ENCODE measurements at places on chromosomes 1 and 21.

DNA sequence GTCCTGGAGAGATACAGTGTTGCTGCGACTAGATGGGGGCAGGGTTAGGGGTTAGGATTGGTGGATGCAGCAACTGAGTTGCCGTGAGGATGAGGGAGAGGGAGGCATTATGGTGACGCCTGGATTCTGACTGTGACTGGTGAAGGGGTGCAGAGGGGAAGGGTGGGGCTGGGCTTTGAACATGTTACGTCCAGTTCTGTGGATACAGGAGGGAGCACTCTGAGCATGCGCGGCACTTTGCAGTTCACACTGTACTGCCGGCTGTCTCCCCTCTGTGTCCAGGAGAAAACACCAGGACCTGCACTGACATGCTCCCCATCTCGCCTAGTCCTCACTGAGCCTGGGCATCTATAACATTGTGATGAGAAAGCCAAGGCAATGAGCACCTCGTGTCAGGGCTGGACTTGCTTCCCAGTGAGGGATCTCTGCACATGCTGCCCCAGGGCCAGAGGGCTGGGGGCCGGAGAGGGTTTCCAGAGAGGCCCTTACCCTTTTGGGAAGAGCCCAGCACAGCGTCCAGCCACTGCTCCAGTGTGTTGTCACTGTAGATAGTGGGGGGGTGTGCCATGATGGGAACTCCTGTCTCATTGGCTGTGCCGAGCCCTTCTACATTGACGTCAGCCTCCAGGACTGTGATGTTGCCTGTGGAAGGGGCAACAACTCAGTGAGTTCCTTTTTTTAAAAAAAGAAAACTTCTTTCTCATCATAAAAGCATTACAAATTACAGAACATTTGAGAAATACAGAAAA is 7.6 kb downstream of the FAM151A start:
- no peak for DNase-seq

- no peak for DNase-seq
Observed at GRCh38 chr1:76260279-76260678, 185.7 kb downstream of the ST6GALNAC3 start.

GRCh38 chr1:109912214-109912861 is 1.7 kb downstream of the CSF1 start:
- no peak for DNase-seq

DNA sequence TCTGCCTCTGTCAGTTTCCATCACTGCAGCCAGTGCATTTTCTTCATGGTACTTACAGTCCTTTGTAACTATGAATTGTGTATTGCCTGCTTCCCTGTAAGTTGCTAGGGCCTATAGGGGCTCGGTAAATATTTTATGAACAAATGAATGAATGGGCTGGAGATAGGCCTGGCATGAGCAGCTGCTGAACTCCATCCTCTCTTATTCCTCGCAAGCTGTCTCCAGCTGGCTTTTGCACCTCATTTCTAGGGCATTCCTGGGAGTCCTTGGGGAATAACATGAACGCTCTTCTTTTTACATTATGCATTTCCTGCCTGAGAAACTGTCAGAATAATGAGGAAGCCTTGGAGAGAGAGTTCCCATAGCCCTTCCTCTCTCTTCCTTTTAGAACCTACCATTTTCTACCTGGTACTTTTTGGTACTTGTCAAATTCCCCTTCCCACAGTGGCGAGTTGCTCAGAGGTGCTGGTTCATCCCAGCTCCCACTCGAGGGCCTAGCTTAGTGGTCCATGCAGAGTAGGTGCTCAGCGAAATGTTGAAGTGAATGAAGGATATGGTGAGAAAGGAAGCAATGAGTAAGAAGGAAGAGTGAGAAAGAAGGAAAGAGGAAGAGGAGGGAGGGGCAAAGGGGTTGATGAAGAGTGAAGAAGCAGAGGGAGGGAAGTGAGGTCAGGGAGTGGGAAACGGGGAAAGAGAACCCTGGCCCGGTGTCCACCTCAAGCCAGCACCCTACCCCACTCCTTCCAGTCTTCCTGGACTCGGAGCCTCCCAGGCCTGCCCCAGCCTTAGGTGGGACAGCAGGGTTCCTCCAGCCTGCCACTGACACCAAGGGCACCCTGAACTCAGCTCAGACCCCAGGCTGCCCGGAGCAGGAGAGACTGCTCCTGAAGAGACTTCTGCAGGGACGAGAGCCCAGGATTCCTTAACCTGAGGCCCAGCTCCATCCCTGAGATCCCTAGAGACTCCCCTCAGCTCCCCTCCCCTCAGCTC is 29.6 kb downstream of the KCNC4 start:
- no peak for DNase-seq

DNA sequence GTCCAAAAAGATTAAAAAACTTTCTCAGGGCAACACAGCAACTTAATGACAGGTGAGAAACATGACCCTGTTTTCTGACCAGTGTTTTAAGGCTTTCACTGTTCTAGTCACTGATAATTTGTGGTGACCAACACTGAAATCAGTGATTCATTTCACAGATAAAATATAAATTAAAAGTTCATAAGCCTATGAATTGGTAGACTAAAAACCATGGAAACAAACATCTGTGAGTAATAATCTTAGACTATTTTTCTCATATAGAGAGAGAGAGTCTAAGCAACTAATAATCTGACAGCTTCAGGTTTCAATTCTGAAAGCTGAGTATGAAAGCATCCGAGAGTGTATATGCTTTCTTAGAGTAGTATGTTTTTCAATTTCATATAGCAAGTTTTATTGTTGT is 536.9 kb downstream of the ADGRL2 start:
- no peak for DNase-seq

DNA sequence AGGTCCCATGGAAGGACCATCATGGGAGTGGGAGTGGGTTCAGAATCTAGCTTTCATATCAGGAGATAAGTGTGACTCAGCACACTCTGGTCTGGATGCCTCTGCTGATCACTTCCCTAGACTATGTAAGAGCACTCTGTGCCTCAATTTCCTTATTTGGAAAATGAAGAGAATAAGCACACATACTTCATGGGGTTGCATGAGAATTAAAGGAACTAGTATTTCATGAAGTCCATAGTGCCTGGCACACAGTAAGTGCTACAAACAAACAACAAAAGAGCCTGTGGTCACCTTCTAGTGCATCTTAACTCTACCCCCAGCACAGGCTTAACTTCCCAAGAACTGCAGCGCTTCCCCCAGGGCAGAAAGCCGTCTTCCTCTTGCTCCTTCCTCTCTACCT is 9.6 kb upstream of the IL20 start:
- no peak for DNase-seq

- DNase-seq, result no peak
Observed at GRCh38 chr1:58805716-58806571, 22.1 kb upstream of the JUN start.

GRCh38 chr1:21631944-21632887 is 36.9 kb downstream of the RAP1GAP start:
- DNase-seq, result no peak

GRCh38 chr21:15063081-15063813 is 1.6 kb downstream of the NRIP1 start:
- DNase-seq, result no peak

DNA sequence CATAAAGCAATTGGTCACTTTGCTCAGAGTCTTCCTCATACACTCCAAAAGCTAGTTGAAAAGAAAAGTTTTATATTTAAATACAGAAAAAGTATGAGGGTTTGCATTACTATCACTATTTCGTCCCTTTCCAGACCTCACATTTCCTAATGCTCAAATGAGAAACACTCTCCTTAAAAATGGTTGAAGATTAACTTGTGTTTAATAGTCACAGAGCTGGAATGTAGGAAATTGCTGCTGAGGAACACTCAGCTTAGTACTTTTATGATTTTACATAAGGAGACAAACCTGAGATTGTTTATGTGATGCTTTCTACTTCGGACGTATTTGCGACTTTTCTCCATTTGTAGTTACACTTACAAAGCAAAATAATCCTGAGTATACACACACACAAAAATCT is 39.8 kb downstream of the MYSM1 start:
- DNase-seq, result no peak

DNA sequence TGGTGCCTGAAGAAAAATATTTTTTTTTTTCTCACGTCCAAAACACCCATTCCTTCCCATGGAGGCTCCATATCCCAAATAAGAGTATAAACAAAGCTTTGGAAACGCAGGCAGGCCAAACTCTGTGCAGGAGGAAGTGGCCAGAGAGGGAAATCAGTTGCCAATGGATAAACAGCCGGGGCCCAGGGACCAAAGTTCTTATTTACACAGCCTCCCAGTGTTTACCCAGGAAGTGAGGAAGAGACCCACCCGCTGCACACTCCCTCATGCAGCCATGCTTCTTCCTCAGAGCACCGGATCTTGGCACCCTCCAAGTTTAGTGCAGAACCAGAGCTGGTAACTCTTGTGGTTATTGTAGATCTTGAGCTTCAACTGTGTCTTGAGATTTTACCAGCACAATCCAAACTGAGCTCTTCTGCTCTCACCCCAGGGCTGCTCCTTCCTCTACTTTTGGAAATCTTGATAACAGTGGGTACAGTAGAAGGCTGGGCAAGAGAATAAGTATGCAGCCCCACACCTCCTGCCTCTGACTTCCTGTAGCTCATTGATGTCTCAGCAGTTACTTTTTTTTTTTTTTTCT is 14.2 kb downstream of the MARCKSL1 start:
- no peak for DNase-seq

- DNase-seq, result no peak
Observed at GRCh38 chr1:236862615-236863211, 67.6 kb downstream of the MTR start.

GRCh38 chr1:115458426-115459114 is 120.5 kb upstream of the NGF start:
- DNase-seq, result no peak

DNA sequence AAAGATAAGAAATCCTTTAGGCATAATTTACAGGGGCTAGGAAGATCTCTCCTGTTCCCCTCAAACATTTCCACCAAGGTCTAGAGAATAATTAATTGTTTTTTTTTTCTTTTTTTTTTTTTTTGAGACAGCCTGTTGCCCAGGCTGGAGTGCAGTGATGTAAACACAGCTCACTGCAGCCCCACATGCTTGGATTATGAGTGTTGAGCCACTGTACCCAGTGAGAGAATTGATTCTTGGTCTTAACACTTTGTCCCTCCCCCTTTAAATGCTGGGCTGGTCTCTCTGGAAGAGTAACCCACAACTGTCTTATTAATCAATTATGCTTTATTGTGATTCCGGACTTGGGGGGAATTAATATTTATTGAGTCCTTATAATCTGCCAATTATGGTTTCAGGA is 33.4 kb downstream of the ATF3 start:
- DNase-seq, result no peak

DNA sequence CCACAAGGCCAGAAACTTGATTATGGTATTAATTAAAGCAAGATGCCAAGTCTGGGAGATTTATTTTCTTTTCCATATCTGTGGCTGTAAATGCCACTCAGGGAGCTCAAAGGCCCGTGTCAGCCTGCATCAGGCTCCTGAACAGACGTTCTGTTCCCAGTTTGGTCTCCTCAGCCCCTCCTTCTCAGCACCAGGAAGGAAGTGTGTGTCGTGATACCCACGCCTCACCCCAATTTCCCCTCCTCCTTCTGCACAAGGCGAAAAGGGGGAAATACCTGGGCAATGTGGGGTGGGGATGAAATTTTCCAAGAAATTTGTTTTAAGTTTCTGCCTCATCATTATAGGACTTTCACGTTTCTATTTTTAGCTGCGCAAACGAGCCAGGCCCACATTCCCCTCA is 112.0 kb downstream of the SYF2 start:
- no peak for DNase-seq

DNA sequence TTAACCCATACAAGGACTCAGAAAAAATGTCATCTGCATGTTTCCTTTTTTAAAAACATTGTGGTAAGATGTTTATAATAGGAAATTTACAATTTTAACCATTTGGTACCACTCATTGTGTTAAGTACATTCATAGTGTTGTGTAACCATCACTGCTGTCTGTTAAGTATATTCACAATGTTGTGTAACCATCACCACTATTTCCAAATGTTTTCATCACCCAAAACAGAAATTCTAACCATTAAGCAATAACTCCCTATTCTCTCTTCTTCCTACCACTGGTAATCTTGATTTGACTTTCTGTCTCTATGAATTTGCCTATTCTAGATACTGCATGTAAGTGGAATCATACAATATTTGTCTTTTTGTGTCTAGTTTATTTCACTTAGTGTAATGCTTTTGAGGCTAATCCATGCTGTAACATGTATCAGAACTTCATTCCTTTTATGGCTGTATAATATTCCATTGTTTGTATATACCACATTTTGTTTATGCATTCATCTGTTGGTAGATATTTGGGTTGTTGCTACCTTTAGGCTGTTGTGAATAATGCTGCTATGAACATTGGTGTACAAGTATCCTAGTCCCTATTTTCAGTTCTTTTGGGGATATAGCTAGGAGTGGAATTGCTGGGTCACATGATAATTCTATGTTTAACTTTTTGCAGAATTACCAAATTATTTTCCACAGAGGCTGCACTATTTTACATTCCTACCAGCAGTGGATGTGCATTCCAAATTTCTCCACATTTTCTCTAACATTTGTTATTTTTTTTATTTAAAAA is 14.1 kb downstream of the HIPK1 start:
- DNase-seq, result no peak

- no peak for DNase-seq
Observed at GRCh38 chr1:240424740-240425464, 187.1 kb downstream of the GREM2 start.

DNA sequence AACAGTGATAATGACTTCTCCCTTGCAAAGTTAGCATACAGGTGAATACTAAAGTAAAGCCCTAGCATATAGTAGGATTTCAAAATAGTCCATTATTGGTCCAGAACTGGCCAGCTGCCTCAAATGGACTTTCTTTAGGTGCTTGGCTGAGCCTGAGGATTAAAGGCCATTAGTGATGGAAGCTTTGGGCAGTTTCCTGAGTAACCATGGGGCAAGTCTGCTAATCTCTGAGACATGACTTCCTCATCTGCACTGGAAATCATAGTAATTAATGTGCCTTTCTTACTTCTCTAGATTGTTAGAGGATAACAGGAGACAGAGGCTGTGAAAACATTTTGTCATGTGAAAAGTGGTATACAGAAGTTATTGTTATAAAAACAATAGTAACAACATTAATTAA is 156.5 kb upstream of the UBE2U start:
- no peak for DNase-seq

DNA sequence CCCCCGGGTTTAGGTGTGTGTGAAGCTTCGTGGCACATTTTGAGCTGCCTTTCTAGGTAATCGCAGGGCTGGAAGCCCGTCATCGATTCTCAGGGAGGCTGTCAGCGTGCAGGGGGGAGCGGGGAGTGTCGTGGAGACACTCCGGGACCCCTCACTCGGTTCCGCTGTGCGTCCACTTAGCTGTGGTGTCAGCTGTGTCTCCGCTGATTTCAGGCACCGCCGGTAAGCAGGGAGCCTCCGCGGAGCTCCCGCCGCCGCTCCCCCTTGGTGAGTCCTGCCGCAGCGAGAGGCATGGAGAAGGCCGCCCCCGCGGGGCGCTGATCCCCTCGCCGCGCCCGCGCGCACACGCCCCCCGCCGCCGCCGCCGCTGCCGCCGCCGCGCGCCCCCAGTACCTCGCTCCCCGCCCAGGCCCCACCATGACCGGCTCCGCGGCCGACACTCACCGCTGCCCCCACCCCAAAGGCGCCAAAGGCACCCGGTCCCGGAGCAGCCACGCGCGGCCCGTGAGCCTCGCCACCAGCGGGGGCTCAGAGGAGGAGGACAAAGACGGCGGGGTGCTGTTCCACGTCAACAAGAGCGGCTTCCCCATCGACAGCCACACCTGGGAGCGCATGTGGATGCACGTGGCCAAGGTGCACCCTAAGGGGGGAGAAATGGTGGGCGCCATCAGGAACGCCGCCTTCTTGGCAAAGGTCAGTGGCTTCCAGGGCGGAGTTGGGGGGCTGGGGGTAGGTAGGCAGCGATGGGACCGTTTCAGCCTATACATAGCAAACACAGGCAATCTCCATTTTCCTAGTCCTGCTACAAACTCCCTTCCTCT is 995 bp downstream of the VASH2 start:
- DNase-seq, result no peak

- DNase-seq, result no peak
Observed at GRCh38 chr1:117633936-117634335, 28.1 kb downstream of the TENT5C start.

Data from activated CD4-positive, CD25-positive, alpha-beta regulatory T cell treated with anti-CD3 and anti-CD28 coated beads, Interleukin-2, amount 50 U/mL, for 16 hours (primary cell).